NCI-H2081 treated with DMSO at 0.1 percent for 48 hours (cell line): ENCODE measurements at places on chromosomes 1 and 21.

DNA sequence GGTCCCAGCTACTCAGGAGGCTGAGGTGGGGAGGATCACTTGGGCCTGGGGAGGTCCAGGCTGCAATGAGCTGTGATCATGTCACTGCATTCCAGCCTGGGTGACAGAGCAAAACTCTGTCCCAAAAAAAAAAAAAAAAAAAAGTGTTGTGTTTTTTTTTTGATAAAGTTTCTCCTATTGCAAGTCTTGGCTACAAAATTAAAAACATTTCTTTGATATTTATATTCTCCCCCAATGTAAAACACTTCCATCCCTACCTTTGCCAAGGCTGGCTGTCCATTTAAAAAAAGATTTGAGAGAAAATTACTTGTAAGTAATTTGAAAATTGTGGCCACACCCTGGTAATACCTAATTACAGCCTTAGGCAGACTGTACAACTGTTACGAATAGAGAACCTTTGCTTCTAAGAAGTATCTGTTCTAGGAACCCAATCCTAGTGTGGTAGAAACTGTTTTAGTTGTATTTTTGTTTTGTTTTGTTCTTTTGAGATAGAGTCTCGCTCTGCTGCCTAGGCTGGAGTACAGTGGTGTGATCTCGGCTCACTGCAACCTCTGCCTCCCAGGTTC is 11.2 kb downstream of the ZNF436 start:
- no peak for DNase-seq

- DNase-seq, result no peak
Observed at GRCh38 chr1:14597343-14598006, 1.0 kb upstream of the KAZN start.

GRCh38 chr1:17052038-17052437 is 1.8 kb downstream of the SDHB start:
- DNase-seq, result no peak

GRCh38 chr1:53330819-53331218 is 2.9 kb upstream of the LRP8 start:
- no peak for DNase-seq

DNA sequence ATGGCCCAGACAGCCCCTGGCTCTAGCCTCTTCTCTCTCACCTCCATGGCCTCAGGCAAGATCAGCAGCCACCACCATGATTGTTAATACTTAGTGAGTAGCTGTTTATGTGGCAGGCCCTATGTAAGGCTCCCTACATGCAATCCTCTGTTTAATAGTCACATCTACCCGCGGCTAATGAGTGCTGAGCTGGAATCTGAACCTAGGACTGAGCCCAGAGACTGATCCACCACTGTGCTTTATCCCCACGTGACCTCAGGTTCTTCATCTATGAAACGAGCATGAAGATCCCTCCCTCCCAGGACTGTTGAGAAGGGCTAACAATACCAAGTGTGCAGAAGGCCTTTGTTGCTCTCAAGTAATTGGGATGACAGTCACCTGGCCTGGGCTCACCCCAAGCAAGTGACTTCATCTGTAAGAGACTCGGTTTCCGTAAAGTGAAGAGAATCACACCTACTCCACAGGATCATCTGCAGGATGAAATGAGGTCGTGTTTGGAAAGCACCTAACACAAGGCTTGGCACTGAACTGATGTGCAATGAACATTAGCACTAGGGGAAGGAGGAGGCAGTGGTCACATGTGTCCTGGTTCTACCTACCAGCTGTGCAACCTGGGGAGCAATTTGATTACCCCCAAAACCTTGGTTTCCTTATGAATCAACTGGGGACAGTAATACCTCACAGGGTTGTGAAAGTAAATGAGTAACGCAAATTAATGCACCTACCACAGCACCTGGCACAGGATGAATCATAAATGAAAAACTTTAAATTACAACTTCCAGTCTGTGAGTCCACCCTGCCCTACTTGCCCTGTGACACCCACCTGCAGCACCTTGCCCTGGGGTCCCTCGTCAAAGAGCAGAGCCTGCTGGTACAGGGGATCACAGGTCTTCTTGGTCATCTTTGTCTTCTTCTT is 37.2 kb downstream of the RIMS3 start:
- no peak for DNase-seq

DNA sequence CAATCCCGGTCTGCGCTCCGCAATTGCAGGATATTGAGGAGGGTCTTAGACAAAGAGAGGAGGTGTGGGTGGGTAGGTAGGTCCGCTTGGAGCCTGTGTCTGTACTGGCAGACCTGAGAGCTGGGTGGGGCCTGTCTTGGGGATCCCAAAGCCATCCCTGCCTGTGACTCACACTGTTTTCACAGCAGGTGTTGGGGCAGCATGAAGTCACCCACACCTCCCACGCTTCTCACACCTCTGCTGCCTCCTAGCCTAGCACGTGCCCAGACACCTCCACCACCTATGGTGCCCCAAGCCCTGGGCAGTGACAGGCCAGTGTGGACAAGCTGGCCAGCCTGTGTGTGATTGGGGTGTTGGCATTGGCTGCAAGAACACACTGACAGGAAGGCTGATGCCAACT is 65.7 kb upstream of the ECE1 start:
- DNase-seq, result no peak

DNA sequence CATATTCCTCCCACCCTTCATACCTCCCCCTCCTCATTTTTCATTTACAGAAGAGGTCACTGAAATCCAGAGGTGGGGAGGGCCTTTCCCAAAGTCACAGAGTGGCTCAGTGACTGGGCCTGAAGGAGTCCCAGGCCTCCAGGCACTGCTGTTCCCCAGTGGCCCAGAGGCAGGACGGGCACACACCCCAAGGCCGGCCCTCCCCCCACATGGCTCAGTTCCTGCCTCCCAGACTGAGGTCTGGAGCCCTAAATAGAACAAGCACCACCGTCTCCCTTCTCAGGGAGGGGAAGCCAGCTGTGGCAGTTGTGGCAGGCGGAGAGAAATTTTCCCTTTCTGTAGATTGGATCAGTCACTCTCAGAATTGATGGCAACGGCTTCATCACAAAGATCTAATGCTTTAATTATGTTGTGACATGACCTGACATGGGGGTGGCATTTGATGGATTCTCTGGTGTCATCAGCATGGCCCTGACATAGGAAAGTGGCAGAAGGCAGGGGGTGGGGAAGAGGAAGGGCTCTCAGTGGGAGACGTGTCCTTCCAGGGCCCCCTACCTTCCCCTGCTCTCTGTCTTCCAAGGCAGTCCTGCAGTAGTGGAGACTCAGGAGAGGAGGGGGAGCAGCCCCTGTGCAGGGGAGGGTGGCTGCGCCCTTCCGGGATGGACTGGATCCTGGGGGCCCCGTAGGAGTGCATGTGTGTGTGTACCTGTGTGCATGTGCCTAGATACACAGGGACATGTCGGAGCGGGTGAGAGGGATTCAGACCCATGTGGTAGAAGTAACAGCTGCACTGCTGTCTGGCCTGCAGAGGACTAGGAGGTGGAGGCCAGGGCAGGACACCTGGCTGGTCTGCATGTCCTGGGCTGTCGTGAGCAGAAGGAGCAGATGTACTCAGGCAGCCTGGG is 41.2 kb upstream of the FOXO6 start:
- no peak for DNase-seq

- DNase-seq, result no peak
Observed at GRCh38 chr1:9350013-9350908, 57.6 kb downstream of the SPSB1 start.

DNA sequence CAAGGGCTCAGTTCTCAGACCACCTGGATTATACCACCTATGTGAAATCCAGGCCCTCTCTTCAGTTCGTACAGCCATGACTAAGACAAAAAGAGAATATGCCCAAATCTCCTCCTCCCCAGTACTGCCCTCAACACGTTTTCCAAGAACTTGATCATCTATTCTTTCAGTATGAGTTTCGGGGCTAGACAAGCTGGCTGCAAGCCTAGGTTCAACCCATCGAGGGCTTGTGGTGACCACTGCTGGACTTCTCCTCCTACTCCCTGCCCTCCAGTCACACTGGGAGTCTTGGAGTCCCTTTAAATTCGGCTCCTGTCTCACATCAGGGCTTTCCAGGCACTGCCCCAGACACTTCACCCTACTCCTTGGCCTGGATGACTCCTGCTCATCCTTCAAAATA is 352.3 kb downstream of the KCNH1 start:
- DNase-seq, result no peak

- no peak for DNase-seq
Observed at GRCh38 chr1:211598514-211598913, 19.6 kb upstream of the SLC30A1 start.

- no peak for DNase-seq
Observed at GRCh38 chr1:31822766-31823165, 6.9 kb upstream of the SPOCD1 start.

DNA sequence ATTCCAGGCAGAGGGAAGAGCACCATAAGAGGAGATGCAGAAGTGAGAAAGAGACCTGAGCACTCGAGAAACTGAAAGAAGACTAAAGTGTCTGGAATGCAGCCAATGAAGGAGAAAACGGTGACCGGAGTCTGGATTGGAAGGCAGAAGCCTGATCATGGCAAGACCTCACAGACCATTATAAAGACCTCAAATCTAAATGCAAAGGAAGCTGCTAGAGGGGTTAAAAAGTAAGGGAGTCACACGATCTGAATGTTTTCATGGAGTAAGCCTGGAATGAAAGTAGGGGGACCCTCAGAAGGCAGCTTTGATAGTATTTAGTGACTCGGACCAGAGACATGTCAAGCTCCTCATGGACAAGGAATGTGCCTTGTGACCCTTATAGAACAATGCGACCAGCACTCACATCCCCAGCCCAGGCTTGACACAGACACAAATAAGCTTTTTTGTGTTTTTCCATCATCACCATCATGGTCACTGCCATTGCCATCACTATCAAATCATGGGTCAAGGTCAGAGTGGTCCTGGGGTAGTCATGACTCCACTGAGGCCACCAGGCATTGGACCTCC is 183.6 kb downstream of the SEC16B start:
- DNase-seq, result no peak

GRCh38 chr1:22880174-22880601 is 92.5 kb downstream of the LACTBL1 start:
- DNase-seq, result no peak

DNA sequence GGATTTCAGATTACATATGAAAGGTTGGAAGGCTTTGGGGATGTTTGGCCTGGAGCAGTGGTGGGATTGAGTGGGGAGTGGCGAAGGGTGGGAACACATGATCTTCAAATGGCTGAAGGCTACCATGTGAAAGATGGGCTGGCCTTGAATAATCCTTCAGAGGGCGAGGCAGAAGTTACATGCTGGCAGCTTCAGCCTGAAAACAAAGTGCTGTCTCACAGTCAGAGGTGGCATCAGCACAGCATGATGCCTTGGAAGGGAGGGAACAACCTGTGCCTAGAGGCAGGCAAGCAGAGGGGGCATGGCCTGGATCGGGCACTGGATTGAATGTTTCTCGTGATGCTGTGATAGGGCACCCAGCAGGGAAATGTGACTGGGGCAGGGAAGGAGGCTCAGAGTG is 130.8 kb downstream of the BEND5 start:
- peak; percentile 18 for DNase-seq

DNA sequence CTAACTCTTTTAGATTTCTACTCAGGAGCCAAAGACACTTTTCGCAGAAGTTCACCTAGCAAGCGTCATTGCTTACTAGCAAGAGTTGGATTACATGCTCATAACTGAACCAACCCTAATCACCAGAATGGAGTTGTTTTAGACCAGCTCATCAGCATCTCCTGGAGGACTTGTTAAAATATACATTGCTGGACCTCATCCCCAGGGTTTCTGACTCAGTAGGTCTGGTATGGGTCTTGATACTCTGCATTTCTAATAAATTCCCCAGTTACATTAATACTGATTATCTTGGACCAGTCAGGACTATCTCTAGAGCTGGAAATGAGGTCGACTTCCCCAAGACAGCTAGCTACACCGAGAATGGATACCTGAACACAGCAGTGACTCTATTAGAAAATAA is 9.7 kb upstream of the PRDX6 start:
- DNase-seq, result no peak

DNA sequence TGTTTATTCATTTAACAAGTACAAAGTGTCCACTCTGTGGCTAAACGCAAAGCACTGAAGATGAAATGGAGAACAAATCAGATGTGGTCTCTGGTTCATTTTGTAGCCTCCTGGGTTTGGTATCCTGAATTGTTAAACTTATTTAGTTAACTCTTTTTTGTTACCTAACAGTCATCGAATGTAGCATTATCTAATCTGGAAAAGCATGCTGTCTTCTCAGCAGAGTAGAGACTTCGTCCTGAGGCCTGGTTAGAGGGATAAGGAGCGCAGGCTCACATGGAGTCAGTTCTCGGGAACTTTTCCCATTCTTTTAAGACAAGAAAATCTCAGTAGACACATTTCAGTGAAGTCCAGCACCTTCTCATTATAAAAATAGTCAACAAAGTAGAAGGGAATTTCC is 33.1 kb upstream of the SH3D21 start:
- DNase-seq, result no peak

GRCh38 chr1:9716404-9717192 is 65.1 kb downstream of the PIK3CD start:
- no peak for DNase-seq

GRCh38 chr21:33187276-33187675 is 42.5 kb upstream of the IFNAR2 start:
- DNase-seq, result no peak

- DNase-seq, result no peak
Observed at GRCh38 chr1:147168626-147169058, 3.6 kb downstream of the PRKAB2 start.

DNA sequence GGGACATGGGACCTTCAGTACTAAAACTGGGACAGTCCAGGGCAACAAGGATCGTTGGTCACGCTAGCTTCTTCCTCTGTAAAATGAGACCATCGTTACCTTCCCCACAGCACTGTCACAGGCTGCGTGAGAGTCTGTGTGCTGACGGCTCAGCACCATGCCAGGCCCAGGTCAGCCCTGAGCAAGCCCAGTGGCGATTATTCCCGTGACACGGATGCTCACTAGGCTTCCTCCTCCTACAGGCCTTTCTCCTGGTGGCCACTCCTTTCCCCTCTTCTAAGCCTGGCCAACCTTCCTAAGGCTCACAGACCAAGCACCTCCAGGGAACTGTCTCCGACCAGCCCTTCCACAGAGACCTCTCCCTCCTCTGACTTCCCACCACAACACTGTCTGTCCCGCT is 69.3 kb upstream of the RUNX3 start:
- no peak for DNase-seq

GRCh38 chr21:41289431-41289830 is 27.2 kb upstream of the FAM3B start:
- DNase-seq, result no peak

DNA sequence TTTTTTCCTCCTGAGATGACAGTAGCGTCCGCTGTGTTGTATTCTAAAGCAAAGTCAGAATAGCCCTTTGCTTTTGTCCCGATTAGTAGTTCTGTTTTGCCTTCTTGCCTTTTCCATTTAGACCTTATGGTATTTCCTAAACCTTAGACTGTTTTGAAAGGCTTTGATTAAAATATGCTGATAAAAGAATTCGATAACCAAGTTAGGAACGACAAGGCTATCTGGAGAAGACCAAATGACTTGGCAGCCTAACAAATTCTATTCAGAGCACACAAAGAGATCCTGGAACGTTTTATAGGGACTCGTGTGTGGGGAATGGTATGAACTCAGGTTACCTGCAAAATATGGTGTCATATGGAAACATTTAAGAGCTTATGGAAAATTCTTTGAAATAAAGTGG is 42.9 kb downstream of the NFIA start:
- no peak for DNase-seq

- no peak for DNase-seq
Observed at GRCh38 chr1:212752934-212753497, 38.6 kb downstream of the NSL1 start.

- DNase-seq, result no peak
Observed at GRCh38 chr1:28050776-28051175, 37.6 kb downstream of the EYA3 start.

GRCh38 chr1:37036667-37037053 is 2.3 kb upstream of the GRIK3 start:
- no peak for DNase-seq
